ENCODE measurements at places on chromosomes 12 and 14.
A peak's percentile ranks its signal among the peaks of the same experiment; 100 is the strongest.

DNA sequence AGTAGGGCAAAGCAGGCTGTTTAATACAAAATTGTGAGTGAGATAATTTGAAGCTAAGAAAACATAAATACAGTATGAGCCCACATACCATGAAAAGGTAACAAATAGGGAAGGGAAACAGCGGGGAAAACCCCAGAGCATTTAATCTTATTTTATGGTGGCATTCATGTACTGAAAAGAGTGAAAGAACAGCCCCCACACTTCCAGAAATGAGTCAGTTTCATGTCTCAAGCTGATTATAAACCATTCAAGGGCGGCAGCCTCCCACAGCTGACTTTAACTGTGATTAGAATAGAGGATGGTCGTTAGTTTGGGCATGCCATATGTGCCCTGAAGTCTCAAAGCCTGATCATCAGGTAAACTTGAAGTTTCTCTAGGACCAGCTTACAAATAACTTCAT, 64.5 kb downstream of the FOXG1 start:
- no peak for DNase-seq

DNA sequence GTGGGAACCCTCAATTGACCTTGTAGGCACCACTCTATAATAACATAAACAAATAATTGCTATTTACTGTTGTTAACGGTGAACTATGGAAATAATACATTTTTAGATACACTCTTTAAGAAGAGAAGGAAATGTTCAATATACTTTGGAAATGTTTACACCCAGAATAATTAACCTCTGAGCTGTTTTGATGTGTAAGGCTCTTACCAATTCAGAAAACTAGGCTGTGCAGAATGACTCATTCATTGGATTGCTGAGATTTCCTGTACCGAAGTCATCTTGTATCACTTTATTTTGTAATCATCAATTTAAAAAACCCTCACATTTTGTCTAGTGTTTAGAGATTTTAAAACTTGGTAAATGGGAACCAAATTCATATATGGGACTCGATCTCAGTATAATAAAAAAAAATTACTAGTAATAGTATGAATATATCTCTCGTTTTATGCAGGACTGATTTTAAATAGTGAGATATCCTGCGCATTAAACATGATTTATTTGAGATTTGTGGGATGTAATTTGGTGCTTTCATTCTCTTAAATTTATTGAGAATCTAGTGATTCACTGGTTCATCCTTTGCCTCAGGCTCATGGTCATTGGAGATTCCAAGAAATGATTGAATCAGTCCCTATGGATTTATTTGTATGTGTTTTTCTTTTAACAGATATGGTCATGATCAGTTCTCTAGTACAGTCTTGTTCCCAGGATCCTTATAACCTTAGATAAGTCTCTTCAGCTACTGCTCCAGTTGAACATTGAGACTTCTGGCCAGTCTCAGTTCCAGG, 3.9 kb downstream of the SAMD4A start:
- DNase-seq, result no peak

GRCh38 chr14:26775765-26776563, 178.1 kb upstream of the NOVA1 start:
- DNase-seq, result no peak

- no peak for DNase-seq
These were observed 1.2 kb downstream of the DTX3 start for GRCh38 chr12:57605811-57606311.

GRCh38 chr12:105033851-105034250, 47.7 kb downstream of the NOPCHAP1 start:
- DNase-seq, result no peak

DNA sequence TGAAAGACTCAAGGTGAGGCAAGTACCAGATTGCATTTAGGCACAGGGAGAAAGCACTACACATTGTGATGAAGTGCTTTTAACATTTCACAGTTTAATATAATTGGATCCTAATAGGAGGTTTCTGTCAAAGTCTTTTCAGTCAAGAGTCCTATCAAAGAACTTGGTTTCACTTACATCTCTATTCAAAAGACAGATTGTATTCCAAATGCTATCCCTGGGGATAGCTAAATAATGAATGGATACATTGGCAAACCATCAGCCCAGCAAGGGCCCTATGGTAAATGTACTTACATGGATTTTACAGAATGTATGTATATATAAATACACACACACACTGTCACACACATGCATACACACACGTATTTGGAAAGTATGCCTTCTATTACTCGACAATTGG, 655.5 kb upstream of the FLRT2 start:
- no peak for DNase-seq

DNA sequence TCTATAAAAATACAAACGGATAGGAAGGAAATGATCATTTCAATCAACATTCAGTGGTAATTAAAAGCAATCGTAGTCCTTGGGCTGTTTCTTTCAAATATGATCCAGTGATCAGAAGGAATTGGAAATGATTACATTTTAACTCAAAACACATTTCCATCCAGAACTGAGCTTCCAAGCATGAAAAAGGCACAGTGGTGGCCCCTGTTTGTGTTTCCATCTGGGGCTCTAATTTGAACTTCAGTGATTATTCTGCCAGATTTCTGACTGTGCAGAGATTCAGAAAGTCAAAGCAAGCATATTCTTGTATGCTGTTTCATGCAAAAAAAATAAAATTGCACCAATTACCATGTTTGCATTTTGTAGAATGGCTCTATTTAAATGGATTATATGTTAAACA, 157.0 kb upstream of the LMNTD1 start:
- DNase-seq, result no peak

GRCh38 chr12:65823513-65824375, 539 bp upstream of the HMGA2 start:
- DNase-seq, result peak; percentile 78

DNA sequence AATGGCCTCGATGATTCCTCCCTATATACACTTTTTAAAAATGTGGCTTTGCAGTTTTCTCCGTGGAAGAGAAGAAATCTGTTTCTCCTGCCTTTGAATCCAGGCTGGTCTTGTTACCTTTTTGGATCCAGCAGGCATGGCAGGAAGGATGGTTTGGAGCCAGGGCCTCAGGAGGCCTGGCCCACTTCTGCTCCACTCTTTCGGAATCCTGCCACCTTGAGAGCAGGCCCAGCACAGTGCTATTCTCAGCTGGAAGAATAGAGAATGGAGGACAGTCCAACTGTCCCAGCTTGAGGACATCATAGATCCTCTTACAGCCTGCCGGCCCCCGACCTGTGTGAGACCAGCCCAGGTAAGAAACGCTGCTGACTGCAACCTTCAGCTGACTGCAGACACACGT, 421.5 kb downstream of the FUT8 start:
- no peak for DNase-seq

DNA sequence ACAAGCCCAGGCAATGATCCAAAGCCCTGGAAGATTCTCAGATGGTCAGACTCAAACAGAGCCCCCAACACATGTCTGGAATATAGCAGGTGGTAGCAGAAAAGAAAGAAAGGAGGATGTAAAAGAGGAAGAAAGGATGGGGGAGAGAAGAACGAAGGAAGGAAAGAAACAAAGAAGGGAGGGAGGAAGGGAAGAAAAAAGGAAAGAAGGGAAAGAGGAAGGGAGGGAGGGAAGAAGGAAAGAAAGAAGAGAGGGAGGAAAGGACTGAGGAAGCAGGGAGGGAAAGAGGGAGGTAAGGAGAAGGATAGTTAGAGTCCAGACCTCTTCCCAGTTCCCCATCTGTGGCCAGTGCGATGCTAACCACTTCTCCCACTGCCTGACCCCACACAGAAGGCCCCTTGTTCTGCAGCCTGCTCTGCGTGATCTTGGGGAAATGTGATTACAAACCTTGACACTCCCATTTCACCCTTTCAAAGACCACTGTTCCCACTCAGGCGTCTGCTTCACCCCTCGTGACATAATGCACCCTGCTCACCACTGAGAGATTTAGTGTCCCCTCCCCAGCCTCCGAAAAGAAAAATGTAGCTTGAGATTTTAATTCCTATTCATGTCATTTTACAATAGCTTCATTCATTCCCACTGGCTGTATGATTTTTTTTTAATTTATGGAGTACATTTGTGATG, 357.9 kb downstream of the BCL11B start:
- no peak for DNase-seq

GRCh38 chr12:88698471-88698870, 118.2 kb upstream of the KITLG start:
- DNase-seq, result no peak

GRCh38 chr12:110349096-110349495, 54.4 kb downstream of the ANAPC7 start:
- peak; percentile 60 for DNase-seq

DNA sequence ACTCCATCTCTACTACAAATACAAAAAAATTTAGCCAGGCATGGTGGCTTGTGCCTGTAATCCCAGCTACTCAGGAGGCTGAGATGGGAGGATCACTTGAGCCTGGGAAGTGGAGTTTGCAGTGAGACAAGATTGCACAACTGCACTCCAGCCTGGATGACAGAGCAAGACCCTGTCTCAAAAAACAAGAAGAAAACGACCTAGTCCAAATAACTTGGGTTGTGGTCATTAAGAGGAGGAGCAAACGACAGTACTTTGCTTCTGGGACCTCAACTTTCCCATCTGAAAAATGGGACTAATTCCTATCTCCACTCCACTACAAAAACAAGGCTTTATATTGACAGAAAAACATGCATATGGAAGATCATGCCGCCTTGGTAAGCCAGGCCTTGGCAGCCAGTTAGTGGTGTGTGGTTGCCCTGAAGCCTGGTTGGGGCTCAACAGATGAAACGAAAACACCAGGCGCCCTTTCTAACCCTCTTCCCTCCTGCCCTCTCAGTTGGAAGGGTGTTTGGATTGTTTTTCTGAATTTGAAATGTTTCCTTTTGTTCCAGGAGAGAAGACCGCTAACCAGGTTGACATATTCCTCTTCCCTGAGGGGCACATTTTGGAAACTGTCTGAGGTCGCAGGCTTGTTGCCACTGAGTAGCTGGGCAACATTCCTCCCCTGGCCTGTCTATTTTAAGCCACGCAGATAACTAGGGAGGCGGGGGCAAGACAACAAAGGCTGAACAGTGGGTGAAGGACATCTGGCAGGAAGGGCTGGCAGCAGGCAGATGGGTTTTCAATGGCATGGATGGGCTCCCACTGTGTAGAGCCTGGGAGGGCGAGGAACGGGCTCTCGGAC, 13.7 kb upstream of the VPS37B start:
- DNase-seq, result no peak

DNA sequence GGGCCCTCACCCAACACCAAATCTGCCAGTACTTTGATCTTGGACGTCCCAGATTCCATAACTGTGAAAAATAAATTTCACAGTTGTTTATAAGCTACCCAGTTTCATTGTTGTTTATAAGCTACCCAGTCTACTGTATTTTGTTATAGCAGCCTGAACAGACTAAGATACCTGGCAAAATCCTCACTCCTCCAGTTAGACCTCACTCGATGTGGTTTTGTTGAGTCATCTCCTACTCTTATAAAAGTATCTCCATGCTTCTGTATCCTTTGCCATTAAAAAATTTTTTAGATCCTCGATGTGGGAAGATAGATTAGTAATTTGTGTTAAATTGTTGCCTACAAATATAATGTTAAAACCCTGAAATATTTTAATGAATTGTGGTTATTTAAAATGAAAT, 16.0 kb downstream of the TXNDC16 start:
- no peak for DNase-seq

DNA sequence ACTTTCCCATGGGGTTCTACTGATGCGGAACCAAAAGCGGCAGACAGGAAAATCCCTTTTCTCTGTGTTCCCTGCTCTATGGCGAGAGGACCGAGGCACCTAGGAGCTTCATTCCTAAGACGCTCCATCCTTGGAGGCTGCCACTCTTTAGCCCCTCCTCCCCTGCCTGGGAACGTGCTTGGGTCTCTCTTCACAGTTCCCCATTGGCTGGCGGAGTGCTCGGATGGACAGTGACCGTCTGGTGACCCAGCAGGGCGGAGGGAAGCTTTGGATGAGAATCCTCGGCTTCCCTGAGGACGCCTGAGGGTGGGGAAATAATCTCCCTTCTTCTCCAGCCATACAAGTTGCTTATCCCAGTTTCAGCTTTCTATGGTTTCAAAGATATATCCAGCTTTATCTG, 37.3 kb downstream of the KCNA5 start:
- no peak for DNase-seq

- DNase-seq, result peak; percentile 59
These were observed 851 bp downstream of the HSP90B1 start for GRCh38 chr12:103930787-103931735.

GRCh38 chr12:32921397-32921796, 24.8 kb upstream of the PKP2 start:
- no peak for DNase-seq

DNA sequence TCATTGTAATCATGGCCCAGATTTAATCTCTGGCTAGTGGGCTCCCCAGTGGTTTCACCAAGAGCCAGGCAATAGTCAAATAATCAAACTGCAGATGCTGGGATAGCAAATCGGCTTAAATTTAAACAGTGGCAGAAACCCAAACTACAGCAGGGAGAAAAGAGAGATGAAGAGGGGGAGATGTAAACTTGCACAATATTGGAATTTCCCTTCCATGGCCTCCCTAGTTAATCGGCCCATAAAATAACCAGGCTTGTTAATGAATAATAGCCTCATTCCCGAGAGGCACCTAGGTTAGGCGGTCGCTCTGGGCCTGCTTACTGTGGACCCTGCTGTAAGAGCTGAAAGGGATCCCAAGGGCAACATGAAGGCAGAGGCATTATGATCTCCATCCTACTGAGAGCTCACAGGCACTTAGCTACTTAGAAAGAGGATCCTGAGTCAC, 116.2 kb downstream of the NUAK1 start:
- DNase-seq, result no peak

DNA sequence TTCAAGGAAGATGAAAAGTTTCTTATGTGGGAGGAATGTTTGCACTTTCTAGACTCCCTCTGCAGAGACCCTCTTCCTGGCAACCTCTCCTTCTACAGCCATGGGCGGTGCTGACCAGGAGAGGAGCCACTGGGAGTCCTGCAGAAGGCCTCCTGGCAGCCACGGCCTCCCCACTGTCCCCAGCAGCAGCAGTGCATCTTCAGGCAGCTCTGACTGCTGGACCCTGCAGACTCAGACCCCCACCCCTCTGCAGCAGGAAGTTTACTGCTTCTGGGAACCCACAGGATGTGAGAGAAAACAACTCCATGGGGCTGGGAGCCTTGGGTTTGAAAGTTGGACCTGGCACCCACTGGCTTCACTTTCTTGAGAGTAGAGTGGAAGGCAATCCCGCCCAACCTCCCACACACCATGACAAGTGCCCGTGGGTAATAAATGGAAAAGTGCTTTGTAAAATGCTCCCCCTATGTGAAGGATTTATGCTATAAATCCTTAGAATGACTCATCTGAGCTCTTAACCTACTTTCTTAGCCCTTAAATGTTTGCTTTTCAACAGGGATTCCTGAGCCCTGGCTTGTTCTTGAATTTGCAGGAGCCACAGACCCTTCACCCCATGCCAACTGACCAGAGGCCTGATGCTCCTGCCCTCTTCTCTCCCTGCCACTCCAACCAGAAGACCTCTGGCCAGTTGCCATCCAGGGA, 37.5 kb upstream of the DDX11 start:
- no peak for DNase-seq

All from aorta (tissue), 5 donors.